Stimulated activated CD4-positive, alpha-beta T cell treated with anti-CD3 and anti-CD28 coated beads, Interleukin-2, amount 100 ng/mL, for 24 hours (primary cell): ENCODE measurements at places on chromosomes 13 and 19.

GRCh38 chr13:21542563-21542962, 61.4 kb downstream of the MICU2 start:
- DNase-seq = no peak

GRCh38 chr13:114095486-114095885, 36.9 kb downstream of the RASA3 start:
- DNase-seq = no peak

DNA sequence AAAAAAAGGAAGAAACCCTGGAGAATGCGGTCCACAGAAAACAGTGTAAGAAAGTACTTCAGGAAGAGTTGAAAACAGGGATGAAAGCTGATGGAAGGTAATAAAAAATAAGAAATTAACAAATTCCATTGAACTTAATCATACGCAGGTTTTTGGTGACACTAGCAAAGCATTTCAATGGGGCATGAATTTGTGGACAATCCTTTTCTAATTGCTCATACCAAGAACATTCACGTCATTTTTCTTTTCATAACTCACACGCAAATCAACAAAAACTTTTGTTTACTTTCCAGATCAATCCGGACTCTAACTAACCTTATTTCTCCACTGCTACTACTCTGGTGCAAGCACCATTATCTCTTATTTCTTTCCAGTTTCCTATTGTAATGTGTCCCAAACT, 1195.0 kb downstream of the SLITRK5 start:
- DNase-seq = no peak

DNA sequence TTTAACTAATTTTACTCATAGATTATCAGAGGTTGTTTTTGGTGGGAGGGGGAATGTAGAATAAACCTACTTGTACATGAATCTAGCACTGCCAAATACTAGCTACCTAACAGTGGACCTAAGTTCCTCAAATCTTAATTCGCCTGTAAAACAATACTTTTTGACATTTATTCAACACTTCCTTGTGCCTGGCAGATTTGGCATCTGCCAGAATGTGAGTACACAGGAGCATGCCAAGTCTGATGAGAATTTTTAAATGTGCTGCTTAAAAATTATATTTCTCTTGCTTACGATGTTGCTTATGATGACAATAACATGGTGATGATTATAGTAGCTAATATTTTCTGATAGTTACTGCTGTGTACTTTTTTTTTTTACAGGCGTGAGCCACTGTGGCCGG, 240.2 kb upstream of the STARD13 start:
- no peak for DNase-seq

GRCh38 chr19:33448159-33448516, 73.5 kb downstream of the PEPD start:
- no peak for DNase-seq

- DNase-seq = no peak
These were observed 82.0 kb downstream of the OLFM4 start for GRCh38 chr13:53110614-53111013.

DNA sequence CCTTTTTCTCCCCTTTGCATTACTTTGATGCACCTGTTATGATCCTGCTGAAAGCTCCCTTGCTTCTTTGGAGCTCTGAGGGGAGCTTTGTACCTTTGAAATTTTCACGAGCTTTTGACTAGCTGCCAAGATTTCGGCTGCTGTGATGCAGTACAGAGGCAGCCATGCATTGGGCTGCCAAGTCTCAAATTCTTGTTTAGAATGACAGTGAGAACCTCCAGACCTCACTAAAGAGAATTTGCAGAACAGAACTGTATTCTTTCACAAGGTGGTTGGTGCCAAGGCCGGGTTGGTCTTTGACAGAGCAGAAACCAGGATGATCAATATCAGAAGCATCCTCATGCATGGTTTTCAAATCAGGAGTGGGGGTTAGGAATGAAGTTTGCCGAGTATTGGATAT, 414.8 kb downstream of the GPC5 start:
- no peak for DNase-seq

- DNase-seq = no peak
These were observed 71.4 kb downstream of the RASA3 start for GRCh38 chr13:114061047-114061446.

DNA sequence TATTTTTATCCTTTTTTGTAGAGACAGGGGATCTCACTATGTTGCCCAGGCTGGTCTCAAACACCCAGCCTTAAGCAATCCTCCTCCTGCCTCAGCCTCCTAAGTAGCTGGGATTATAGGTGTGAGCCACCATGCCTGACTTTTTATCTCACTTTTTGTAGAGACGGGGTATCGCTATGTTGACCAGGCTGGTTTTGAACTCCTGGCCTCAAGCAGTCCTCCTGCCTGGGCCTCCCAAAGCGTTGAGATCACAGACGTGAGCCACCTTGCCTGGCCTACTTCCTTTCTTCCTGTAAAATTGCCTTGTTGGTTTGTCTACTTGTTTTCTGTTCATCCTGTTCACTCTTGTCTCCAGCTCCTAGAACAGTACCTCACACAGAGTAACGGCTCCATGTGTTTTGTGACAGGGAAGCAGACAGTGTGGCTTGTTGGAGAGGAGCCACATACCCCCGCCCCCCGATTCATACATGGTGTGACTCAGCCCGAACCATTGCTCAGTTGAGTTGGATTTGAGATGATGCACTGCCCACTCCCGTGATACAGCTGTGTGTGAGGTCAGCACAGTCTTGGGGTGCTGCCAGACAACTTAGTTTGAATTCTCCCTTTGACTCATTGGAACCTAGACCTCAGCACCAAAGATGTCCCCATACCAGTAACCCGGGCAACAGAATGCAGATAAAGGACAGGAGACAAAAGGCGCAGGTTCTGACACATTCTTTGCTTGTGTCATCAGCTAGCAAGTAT, 34.2 kb downstream of the GPR42 start:
- peak; percentile 69 for DNase-seq

GRCh38 chr13:28138012-28138755, at the start of gene PAN3:
Gene PAN3 (plus strand): TSS chr13:28138545. CDS start chr13:28138658, 113 bp downstream.
- peak; percentile 91 for DNase-seq

- DNase-seq = no peak
These were observed 111.4 kb upstream of the C1QTNF9B start for GRCh38 chr13:24008679-24009078.

DNA sequence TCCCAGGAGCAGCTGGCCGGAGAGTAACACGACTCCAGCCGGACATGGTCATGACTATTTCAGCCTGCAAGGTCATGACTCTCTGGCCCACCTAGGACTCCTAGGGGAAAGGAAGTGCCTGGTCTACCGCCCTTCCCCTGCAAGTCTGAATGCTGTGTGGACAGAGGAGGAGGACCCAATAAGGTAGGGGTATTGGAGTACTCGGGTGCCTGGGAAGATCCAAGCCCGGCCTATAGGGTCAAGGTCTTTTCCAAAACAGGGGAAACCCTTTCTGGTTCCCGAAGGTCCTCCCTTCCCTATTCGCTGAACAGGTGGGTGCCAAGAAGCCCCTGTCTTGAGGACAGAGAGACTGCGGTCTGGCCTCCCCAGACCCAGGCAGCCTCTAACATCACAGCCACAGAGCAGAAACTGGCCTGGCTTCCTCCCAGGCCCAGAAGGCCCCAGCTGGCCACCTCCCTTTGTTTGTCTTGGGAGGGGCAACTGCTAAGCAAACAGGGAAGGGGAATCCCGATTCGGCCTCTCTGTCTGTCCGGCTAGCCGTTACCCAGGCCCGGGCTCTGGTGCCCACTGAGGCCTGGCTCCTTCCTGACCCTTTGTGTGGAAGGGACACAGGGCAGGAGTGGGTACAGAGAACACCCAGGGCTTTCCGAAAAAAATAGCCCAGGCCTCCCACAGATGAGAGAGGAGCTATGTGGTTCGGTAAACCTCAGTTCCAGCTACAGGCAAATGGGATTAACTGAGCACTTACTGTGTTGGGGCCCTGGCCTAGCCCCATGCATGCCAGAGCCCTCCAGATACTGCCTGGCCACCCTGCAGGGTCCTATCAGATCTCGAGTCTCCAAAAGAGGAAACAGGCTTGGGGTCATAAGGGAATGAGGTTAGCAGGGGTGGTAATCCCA, 5.2 kb upstream of the GRAMD1A start:
- DNase-seq = no peak

DNA sequence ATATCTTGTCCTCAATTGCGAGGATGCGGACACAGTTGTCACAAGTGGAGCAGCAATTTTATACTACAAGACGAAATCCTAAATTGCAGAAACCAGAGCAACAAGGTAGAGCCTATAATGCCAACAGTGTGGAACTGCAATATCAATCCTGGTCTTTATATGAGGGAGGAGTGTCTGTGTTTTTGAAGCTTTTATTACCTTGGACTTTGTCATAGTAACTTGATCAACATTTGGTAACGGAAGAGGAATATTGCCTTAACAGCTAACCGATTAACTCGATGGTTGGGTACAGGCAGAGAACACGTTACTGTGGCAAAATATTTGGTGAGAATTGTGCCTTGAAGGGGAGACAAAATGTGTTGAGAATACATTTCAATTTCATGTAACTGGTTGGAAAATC, 661.5 kb downstream of the FGF9 start:
- no peak for DNase-seq

GRCh38 chr19:55042344-55042678, 4.2 kb upstream of the GP6 start:
- no peak for DNase-seq

- peak; percentile 60 for DNase-seq
These were observed 44.5 kb upstream of the GTF3A start for GRCh38 chr13:27379694-27380641.

DNA sequence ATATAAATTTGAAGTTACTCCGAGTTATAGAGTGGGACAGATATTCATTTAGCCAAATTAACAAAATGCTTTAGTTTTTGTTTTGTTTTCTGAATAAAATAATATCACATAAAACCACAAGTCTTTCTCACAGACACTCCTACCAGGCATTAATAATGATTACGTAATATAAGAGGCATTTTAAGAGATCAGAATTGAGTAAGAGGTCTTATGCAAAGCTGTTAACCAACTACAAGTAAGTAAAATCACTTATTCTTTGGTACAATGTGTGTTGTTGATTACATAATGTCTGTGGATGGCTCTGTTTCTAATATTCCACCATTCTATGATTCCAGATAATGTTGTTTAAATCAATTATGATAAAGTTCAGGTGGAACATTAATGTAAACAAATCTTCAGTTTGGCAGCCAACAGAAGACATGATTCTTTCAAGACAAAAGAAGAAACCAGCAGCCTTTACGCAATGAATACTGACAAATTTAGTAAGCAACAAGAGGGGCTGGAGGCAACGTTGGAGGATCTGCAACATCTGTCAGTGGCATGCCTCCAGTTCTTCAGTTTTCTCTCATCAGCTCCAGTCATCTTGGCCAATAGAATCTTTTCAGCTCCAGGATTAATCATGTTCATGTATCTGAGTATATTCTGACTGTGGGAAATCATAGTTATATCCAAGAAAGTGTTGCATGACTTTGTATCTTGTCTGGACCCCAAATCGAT, 403.8 kb downstream of the SLITRK5 start:
- DNase-seq = no peak

- no peak for DNase-seq
These were observed 723.2 kb downstream of the PCDH9 start for GRCh38 chr13:66506979-66507378.

DNA sequence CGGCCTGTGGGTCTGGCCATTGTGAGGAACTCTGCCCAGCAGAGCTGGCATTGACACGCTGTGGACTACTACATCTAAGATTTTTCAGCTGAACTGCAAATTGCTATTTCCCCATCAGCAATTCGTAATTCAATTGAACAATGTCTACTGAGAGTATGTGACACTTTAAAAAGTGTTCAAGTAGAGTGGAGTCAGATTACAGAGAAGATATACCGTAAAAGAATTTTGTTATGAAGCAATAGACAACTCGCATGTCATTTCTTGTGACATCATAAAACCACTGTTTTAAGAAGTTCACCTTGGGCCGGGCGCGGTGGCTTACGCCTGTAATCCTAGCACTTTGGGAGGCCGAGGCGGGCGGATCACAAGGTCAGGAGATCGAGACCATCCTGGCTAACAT, 32.5 kb upstream of the C1QTNF9 start:
- DNase-seq = no peak

DNA sequence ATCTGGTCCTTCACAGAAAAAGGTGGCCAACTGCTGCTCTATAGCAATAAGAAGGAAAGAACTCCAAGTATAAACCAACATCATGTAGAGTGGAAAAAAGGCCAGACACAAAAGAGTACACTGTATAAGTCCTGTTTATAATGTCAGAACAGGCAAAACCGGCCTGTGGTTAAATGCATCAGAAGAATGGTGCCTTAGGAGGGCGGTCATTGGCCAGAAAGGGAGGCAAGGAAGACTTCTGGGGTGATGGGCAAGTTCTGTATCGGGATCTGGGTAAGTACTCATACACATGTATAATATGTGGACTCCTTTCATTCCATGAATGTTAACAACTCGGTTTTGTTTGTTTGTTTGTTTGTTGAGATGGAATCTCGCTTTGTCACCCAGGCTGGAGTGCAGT, 4.1 kb downstream of the ETHE1 start:
- no peak for DNase-seq

DNA sequence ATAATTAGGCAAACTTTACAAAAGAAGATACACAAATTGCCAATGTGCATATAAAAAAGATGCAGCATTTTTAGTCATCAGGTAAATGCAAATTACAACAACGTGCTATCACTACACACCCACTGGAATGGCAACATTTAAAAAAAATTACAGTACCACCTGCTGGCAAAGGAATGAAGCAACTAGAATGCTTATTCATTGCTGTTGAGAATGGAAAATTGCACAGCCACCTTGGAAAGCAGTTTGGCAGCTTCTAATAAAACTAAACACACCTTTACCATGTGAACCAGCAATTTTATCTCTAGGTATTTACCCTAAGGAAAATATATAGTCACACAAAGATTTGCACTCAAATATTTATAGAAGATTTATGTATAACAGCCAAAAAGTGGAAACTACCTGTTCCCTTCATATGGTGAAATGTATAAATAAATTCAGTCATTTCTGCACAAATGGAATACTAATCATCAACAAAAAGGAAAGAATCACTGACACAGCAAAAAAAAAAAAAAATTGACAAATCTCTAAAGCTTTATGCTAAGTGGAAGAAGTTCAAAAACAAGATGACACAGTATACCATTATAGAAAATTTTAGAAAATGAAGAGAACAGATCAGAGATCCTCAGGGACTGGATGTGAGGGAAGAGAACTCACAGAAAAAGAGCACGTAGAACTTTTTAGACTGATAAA, 30.3 kb downstream of the OXGR1 start:
- DNase-seq = no peak

DNA sequence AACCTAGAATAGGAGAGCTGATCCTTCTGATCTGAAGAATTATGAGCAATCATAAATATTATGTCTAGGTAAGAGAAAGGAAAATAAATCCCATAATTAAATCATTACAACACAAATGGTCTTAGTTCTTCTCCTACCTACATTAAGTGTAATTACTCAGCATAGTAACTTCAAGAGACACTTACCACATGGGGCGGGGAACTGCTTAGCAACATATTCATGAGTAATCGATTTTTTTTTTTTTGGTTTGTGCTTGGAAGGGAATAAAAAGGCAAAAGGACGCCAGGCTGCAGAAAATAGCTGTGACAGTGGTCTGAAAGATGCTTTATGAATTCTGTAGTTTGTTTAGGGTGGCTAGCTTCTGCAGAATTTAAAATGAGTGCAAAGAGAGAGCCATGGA, 103.3 kb upstream of the HTR2A start:
- no peak for DNase-seq
